ENCODE measurements at places on chromosomes 4 and X. TPM values are rescaled to one million over a fixed set of nuclear protein-coding genes. Genes with fewer than 3 reads are reported as not detected.

The SLC6A14 gene
- not detected for total RNA-seq

DNA sequence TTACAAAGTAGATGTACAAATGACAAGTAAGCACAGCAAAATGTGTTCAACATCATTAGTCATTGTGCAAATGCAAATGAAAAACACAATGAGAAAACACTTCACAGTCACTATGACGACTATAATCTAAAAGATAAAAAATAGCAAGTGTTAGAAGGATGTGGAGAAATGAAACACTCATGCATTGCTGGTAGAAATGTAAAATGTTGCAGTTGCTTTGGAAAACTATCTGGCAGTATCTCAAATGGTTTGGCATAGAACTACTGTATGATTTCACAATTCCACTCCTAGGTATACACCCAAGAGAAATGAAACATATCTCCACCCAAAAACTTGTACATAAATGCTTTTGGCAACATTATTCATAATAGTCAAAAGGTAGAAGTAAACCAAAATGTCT, 459.7 kb upstream of the TRAM1L1 start:
- no peak for DNase-seq

The FNIP2 gene
- 47.9 TPM for total RNA-seq

- no peak for DNase-seq
Observed at GRCh38 chrX:120264341-120264740, 13.7 kb downstream of the ZBTB33 start.

- DNase-seq, result no peak
Observed at GRCh38 chr4:24771241-24771640, 24.1 kb upstream of the SOD3 start.

DNA sequence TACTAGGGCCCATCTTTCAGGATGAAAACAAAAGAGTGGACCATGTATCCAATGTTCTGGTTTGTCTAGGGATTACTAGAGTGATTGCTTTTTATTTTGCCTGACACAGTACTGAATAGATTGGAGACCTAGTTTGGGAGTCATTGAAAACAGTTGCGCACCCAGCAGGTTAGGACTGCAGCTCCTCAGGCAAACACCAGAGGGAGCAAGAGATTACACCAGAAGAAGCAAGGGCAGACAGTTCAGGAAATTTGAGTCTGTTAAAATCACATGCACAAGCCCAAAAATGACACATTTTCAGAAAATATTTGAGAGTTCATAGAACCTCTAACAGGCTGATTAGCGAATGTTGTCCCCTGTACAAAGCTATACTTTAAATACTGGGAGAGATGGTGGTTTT, 55.6 kb downstream of the CYLC1 start:
- DNase-seq, result no peak

GRCh38 chr4:74570095-74570494, 125.2 kb downstream of the AREG start:
- no peak for DNase-seq

DNA sequence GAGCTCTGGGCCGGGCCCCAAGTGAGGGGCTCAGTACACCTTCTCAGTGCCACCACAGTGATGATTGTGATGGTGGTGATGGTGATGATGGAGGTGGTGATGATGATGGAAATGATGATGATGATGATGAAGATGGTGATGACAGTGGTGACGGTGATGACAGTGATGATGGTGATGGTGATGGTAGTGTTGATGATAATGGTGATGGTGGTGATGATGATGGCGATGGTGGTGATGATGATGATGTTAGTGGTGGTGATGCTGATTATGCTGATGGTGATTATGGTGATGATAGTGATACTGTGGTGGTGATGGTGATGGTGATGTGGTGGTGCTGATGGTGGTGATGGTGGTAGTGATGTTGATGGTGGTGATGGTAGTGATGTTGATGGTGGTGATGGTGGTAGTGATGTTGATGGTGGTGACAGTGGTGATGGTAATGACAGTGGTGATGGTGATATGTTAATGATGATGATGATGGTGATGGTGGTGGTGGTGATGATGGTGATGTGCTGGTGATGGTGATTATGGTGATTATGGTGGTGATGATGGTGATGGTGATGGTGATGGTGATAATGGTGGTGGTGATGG, 29.9 kb downstream of the HMX1 start:
- DNase-seq, result no peak

The PABPC1L2A gene
- not detected for total RNA-seq

The CFAP47 gene
- not detected for total RNA-seq

DNA sequence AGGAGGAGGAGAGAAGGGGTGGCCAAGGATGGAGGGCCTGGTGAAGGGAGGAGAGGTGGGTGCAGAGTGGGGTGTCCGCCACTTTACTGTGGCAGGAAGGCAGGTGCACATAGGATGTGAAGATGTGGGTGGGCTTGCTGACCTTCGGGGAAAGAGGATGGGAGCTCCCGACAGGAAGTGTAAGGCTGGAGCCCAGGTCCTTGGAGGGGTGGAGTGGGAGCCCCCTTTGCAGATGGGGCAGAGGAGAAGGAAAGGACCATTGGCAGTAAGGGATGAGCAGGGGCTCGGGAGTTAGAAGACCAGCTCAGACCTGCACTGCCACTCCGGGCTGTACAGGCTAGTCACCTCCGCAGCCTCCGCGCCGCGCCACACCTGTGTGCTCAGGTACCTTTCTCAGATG, 89.5 kb downstream of the EVC start:
- DNase-seq, result no peak

- no peak for DNase-seq
Observed at GRCh38 chr4:55866290-55866907, 13.0 kb downstream of the EXOC1 start.

DNA sequence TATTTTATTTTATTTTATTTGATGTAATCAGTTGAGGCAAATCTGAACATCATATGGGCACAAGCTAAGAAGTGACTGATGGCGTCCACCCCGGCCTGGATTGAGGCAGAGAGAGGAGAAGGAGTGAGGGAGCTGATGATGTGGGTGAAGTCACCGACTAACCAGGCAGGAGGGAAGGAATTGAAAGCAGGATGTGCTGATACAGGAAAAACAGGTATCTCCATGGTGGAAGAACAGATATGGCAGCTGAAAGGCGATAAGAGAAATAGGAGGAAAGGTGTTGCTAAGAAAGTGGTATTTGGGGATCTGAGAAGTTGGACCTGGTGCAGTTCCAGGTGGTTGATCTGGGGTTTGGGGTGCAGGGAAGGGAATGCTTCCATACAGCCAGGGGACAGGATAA, 37.6 kb upstream of the GYPB start:
- DNase-seq, result no peak

DNA sequence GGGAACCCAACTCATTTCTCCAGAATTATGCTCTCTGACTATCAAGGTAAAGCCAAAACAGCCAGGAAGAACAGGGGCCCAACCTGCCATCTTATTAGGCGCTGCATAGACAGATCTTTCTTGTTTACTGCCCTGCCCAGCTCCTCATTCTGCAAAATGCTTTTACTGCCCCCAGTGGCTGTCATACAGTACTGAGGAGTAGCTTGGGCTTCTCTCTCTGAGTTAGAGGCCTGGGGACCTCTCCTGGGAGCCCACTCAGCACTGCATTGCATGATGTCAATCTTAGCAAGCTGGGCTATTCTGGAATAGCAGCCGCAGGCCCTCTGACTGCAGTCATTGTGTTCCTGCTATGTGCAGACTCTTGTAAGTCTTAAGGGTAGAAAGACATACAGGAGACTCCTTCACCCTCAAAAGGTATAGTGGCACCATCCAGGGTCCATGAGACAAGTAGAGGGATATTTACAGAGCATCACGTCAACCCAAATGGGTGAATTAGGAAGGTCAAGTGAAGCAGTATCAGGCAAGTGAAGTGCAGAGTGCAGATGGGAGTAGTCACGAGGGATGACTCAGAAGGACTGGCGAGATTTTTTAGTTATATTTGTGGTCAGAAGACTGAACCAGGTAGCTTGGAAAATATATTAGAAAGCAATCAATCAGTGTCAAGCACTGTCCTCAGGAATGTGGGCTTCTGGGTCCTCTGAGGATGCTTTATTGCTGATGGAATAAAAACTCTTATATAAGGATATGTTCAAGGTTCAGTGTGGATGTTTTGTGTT, 294.1 kb upstream of the SFRP2 start:
- DNase-seq, result no peak

The MID1 gene
- 37.0 TPM for total RNA-seq

DNA sequence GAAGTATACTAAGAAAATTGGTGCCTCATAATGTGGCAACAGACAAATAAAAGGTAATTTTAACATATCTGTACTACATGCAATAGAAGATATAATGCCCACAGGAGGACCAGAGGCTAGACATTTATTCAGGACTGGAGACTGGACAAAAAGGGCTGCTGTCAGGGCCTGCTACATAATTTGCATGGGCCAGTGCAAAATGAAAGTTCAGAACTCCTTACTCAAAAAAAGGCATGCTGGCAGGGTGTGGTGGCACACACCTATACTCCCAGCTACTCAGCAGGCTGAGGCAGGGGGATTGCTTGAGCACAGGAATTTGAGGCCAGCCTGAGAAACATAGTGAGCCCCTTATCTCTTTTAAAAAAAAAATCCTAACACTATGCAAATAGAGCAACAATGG, 12.4 kb upstream of the MAOA start:
- no peak for DNase-seq

The HTN3 gene
- total RNA-seq, result not detected

The GRIA2 gene
- total RNA-seq, result 12.4 TPM

GRCh38 chrX:14027036-14027435, 2.7 kb downstream of the GEMIN8 start:
- DNase-seq, result no peak

DNA sequence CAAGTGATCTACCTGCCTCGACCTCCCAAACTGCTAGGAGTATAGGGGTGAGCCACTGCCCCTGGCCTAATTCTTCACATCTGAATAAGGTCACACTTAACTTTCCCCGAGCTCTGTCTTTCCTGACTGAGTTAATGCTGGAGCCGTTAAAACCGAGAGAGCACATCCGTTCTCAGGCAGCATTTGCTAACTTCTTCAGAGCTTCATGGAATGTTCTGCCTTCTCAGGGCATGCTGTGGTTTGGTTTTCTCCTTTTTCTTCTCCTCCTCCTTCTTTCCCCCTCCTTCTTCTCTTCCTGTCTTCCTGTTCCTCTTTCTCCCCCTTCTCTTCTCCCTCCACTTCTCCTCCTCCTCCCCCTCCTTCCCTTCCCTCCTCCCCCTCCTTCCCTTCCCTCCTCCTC, 119.9 kb downstream of the ASMT start:
- DNase-seq, result no peak

DNA sequence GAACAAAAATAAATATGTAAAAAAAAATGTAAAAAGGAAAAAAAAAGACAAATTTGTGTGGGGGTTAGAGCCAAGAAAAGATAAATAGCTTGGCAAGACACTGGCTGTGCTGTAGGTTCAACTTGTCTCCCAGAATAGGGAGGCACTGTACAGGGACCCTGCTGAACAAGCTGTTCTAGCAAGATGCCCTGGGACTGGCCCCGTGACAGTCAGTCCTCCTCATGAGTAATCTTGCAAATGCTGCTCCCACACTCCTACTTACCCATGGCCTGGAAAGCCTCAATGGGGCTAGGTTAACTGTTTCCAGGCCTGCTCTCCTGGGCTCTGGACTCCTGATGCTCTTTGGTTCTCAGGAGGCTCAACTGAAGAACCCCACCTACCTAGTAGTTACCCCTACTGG, 106.8 kb downstream of the ATG4A start:
- DNase-seq, result no peak

The SPANXA1 gene
- not detected for total RNA-seq

The THOC2 gene
- 103 TPM for total RNA-seq

DNA sequence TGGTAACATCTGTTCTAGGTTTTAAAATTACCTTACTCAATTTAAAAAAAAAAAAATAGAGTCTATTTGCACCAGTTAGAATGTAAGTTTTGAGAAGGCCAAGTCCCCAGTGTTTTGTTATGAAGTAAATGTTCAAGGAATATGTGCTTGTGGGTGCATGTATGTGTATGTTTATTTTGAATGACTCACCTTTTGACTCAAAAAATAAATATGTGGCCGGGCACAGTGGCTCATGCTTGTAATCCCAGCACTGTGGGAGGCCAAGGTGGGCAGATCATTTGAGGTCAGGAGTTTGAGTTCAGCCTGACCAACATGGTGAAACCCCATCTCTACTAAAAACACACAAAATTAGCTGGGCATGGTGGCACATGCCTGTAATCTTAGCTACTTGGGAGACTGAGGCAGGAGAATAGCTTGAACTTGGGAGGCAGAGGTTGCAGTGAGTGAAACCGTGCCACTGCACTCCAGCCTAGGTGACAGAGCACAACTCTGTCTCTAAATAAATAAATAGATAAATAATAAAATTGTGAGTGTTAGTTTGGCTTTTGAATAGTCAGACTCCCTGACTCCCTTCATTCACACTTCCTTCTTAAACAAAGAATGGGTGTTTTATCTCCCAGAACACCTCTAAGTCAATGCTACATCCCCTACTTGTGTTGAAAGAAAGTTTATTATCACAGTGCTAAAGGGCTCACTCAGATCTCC, 511.3 kb upstream of the PCDH7 start:
- no peak for DNase-seq

DNA sequence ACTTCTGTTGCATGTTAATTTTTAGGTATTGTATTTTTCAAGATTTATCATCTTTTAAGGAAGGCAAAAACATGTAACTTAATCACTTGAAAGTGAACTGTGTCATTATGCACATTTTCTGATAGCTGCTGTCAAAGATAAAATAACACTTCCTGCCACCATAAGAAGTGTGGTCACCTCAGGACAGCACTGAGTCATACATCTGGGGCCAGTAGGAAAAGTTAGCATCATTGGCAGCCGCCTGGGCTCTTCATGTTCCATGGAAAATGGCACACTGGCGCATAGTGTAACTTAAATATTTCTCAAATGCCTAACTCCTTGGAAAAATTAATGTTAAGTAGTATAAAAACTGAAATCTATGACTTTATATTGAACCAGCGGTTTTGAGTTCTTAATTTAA, 24.2 kb downstream of the CNKSR2 start:
- no peak for DNase-seq

DNA sequence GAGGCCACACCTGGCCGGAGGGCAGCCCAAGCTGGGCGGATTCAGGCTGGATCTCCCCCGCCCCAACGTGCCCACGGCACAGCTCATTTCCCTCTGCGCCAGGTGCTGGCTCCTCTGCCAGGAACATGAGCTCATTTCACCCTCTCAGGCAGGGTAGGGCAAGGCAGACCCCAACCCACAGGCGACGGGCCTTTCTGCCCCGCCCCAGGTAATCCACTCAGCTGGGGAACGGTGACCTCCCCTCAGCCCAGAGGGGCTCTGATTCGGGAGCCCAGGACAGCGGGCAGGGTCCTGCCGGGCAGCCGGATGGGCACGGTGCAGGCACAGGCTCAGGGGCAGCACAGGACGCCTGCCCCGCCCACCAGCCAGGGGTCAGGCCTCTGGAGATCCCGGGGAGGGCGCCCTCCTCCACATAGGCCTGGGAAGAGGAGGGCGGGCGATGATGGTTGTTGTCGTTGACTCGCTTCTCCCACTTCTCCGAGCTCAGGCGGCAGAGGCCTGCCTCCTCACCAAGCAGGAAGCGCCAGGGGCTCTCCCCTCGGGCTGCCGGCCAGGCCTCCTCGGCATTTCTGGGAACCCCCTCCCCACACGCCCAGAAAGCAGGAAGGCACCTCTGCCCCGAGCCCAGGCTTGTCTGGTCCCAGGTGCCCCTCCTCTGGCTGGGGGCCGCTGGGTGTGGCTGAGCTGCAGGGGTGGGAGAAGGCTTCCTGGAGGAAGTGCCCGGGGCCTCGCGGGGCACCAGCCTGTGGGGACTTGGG, 31.1 kb downstream of the TACC3 start:
- no peak for DNase-seq

Measured in thoracic aorta (tissue), 2 donors.